ENCODE measurements at places on chromosomes 7 and 10. TPM values are rescaled to one million over a fixed set of nuclear protein-coding genes. Genes with fewer than 3 reads are reported as not detected.

GRCh38 chr10:29022513-29022912 is 266.4 kb upstream of the LYZL1 start:
- no peak for DNase-seq

GRCh38 chr10:13496931-13497330 is 31.9 kb downstream of the BEND7 start:
- no peak for DNase-seq

The NOM1 gene
- 34.2 TPM for total RNA-seq

The TFPI2 gene
- not detected for total RNA-seq

The UPK3B gene
- not detected for total RNA-seq

The AOAH gene
- 25.0 TPM for total RNA-seq
